Dermis lymphatic vessel endothelial cell (primary cell): ENCODE measurements at places on chromosomes 5 and 9. TPM values are rescaled to one million over a fixed set of nuclear protein-coding genes. Genes with fewer than 3 reads are reported as not detected.

The SH3RF2 gene
- total RNA-seq = under 0.01 TPM in 1 of 2 replicates, not detected in the other

The ROR2 gene
- not detected in 2 replicates for total RNA-seq

The STX17 gene
- total RNA-seq = 14.3 and 18.4 TPM in 2 replicates

The OCLN gene
- total RNA-seq = 0.43 and 1.5 TPM in 2 replicates

The PAIP2 gene
- 109 and 120 TPM in 2 replicates for total RNA-seq

The FKBP15 gene
- 16.1 and 16.5 TPM in 2 replicates for total RNA-seq

The PDCD1LG2 gene
- total RNA-seq = 0.34 and 0.54 TPM in 2 replicates

The CDC20B gene
- under 0.01 and 0.11 TPM in 2 replicates for total RNA-seq

The GDF9 gene
- under 0.01 and 0.09 TPM in 2 replicates for total RNA-seq

The EFNA5 gene
- total RNA-seq = 137 and 184 TPM in 2 replicates

The FGF18 gene
- total RNA-seq = under 0.01 TPM in 1 of 2 replicates, not detected in the other

The SMIM23 gene
- total RNA-seq = not detected in 2 replicates

The ANXA6 gene
- 7.1 and 15.8 TPM in 2 replicates for total RNA-seq
